ENCODE measurements at places on chromosomes 3 and 15.

DNA sequence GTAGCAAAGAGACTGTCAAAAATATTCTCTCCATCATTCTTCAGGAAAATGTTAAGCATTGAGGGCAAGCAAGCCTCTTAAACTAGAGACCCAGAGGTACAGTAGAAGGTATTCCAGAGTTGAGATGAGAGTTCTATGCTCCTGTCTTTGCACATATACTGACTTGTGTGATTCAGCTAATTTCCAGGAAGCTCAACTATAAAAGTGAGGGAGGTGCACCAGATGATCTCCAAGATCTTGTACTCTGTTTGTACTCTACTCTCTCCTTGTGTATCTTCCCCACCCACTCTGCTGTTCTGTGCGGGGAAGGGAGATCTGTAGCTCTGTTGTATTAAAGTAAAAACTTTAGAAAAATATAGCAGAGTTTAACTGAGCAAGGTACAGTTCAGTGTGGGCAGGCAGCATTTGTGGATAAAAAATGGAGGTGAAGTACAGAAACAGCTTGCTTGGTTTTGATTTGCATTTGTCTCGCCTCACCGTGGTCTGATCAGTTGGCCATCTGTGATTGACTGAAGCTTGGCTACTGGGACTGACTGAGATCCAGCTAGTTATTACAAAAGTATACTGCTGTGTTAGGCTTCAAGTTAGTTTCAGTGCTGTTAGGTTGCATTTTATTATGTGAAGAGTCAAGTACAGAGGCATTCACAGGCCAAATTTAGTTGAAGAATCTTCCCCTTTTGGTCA is 463.1 kb upstream of the GOLIM4 start:
- no peak for DNase-seq

DNA sequence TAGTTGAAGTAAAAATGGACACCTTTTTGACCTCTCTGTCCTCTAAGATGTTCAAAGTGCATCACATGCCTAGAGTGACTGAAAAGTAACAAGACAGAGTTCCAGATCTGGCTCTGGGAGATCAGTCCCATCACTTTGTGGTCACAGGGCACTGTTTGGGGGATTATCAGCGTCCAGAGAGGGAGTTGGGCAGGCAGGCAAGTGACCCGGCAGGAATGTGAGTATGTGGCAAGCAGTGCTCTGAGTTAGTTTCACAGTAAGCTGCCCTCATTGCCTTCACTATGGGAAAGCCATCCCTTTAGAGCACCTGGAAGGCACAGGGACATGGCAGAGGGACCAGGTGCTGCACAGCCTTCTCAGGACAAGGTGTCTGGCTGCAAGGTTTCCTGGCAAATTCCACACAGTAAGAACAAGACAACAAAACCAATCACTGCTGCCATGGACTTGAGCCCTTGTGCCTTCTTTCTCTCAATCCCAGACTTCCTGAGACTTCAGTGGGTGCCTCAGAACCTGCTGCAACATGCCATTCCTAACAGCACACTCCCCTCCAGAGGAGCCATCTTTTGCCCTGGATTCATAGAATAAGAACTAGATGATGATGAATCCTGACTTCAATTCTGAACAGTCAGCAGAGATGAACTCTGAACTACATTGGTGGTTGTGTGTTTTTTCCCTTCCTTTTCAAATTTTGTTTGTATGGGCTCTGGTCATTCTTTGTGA is 55.2 kb downstream of the TIPARP start:
- DNase-seq: no peak

DNA sequence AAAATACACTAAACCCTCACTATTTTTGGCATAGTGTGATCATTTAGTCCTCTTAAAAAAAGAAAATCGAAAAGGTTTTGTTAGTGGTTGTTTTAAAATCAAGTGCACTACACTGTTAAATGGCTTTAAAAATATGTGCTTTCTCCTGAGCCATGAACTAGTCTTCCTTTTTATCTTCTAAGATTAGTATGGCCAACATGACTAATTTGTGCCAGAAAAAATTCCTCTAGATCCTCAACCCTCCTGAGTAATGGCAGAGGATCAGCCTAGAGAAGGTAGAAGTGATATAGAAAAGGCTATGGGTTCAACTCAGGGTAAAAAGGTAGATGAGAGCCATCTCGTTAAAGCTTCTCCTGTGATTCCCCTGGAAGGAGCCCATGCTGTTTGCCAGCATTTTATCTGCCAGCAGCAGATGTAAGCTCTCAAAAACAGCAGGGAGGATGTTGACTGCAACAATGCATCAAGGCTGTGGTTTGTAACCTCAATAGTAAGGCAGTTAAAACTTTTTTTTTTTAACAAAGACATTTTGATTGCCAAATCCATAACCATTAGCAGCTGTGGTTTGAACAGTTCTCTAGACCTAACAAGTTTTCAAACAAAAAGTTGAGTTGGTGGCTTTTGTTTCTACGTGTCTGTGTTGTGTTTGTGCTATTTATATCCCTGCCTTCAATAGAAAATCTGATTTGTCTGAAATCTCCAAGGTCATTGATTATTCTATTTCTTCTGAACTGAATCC is 30.2 kb upstream of the ZNF609 start:
- DNase-seq: peak; percentile 16

DNA sequence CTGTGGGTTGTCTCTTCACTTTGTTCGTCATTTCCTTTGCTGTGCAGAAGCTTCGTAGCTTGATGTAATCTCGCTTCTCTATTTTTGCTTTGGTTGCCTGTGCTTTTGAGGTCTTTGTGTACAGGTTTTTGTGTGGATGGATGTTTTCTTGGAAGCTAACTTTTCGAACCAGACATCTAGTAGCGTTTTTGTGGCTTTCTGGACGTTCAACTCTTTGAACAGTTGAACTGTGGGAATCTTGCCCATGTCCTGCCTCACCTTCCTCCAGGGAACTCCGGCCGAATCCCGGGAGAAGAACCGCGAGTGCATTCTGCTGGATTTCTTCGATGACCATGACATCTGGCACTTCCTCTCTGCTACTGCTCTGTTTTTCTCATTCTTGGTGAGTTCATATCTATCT is 70.6 kb downstream of the USF3 start:
- no peak for DNase-seq

DNA sequence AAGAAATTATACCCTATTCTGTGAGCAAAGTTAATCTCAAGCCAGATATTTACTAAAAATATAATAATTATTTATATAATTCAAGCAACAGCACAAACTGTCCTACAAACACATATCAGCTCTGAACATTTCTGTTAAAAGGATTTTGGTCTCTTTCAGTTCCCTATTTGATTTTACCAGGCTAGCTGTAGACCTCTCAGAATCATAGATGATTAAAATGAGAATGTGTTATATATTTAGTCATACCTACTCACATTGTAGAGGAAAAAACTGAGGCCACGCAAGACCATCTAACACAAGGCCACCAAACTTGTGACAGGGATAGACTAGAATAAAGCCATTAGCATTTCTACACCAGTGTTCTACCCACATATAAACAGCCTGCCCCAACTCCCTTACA is 28.5 kb downstream of the ACKR4 start:
- DNase-seq: no peak

DNA sequence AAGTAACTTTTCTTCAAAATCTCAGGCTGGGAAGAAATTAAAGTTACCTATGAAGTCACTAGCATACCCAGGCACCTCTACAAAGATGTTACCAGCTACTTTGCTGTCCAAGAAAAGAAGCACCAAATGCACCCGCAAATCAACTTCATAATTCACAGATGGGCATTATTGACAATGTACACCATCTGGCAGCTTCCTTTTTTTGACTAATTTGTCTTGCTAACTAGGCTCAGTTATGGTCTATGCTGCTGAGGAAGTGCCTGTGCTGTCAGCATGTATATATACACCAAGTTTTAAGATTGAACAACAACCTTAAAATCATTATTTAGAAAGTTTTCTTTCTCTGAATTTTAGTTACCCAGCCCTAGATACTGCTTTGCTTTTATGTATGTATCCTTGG is 93.8 kb downstream of the NSUN3 start:
- no peak for DNase-seq

- no peak for DNase-seq
Measured at GRCh38 chr3:162329514-162329913, 832.9 kb downstream of the OTOL1 start.

- DNase-seq: no peak
Measured at GRCh38 chr3:106025151-106025722, 156.4 kb upstream of the CBLB start.

DNA sequence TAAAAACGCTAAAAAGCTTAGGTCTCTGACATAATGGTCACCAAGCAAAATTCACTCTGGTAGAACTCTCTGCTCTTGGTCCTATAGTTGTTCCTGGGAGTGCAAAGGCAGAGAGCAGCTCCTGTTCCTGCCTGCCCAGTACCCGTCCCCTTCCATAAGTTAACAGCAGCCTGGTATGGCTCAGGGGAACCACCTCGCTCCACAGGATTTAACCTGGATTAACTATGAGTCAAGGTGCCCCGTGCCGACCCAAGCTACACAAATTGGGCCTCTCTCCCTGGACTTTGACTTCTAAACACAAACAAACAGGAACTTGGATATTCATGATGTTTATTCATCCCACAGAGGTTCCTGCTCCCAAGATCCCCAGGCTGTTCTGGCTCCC is 32.1 kb downstream of the SCAP start:
- no peak for DNase-seq

- DNase-seq: no peak
Measured at GRCh38 chr3:31918179-31919150, 62.6 kb downstream of the OSBPL10 start.

DNA sequence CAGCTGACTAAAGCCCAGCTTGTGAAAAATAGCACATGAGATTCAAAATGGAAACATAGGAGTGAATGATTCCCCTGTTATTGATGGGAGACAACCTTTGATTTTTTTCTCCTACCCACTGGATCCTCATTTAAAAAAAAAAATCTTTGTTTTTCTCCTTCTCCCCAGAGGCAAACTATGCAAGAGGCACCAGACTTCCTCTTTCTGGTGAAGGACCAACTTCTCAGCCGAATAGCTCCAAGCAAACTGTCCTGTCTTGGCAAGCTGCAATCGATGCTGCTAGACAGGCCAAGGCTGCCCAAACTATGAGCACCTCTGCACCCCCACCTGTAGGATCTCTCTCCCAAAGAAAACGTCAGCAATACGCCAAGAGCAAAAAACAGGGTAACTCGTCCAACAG is 2.6 kb downstream of the CACNA1D start:
- no peak for DNase-seq

DNA sequence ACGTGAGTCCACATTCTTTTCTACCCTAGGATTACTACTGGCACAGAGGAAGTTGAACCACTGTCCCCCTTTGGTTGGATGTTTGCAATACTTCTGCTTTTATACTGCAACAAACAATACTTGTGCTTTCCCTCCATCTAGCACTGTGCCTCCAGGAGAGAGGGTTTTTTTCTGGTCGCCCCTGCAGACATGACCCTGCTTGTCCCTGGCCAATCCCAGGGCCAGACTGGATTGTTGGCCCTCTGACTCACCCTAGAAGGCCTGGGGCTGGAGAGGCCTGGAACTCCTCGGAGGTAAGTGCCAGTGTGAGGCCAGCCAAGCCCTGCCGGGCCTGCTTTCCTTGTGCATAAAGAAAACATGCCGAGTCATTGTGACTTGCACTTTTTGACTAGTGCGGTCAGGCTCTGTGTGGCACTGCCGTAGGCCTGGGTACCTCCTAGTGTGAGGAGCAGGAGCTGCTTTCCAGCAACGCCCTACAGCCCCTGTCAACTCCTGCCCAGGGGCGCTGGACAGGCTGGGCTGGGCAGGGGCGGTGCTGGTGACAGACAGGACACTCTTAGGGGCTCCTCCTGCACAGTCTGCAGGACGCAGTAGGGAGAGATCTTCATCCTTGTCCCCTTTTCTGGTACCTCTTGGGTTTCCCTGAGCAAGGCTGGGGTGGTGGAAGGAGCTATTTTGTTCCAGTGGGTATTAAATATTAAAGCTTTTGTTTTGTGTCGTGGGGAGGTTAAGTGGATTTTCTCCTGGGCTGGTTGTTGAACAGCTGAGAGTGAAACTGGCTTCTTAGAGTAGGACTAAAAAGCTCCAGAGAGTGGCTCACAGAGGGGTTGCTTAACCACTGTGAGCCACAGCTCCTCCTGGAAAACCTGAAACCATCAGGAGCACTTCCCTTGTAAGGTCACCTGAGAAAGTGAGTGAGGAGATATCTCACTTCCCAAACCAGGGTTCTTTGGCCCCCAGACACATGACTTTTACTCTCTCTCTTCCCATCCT is 14.4 kb upstream of the TKT start:
- no peak for DNase-seq

DNA sequence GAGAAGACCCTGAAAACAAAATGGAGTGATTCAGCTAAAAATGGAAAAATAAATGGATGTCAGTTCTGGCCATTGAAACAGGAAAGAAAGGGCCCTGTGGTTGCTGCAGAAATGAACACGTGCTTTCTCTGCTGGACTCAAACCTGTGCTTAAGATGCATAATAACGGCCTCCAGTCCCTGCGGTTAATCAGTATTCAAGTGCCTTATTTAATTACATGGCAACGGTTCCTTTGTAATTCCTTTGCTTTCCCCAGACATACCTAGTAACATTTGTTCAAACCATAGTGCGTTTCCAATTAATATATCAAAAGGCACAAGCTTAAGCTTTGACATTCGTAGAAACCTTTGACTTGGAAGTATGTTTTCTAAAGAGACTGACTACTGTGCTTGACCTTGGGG is 428.3 kb downstream of the GABRG3 start:
- no peak for DNase-seq

GRCh38 chr3:98763819-98764418 is 779 bp downstream of the ST3GAL6 start:
- no peak for DNase-seq

GRCh38 chr3:171731691-171732090 is 78.6 kb downstream of the PLD1 start:
- DNase-seq: no peak

DNA sequence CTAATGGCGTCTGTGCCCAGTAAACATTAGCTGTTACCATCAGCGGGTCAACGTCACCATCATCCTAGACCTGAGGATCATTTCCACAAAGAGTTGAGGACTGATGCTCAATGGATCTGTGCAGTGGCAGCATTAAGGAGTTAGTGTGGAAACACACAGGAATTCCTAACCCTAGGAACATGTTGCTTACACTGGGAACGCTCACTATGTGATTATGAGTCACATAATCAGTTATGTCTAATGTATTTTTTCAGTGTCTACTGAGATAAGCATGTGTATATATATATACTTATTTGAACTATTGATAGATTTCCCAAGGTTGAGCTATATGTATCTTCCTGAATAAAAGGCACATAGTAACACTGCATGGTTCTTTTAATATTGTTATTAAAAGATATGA is 19.0 kb downstream of the ARNT2 start:
- DNase-seq: no peak

DNA sequence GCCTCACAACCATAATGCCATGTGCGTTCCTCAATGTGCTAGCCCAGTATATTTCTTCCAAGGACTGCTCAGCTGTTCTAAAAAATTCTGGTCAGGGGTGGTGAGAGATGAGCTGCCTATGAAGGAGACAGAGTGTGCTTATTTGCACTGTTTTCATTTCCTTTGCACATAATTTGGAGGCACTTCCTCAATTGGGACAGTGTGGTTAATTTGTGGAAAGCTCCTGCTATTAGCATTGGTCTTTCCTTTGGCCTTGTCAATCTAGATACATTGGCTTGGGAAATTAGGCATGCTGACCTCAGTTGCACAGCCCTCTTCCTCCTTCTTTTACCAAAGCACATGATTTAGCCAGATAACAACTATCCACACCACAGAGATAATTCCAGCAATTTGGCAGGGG is 9.4 kb downstream of the FAM81A start:
- DNase-seq: no peak

- DNase-seq: no peak
Measured at GRCh38 chr3:172536505-172536904, 13.3 kb upstream of the TNFSF10 start.
